ENCODE measurements at places on chromosomes 6 and 20.

GRCh38 chr6:107550906-107551305 is 61.0 kb downstream of the SOBP start:
- DNase-seq, result no peak

DNA sequence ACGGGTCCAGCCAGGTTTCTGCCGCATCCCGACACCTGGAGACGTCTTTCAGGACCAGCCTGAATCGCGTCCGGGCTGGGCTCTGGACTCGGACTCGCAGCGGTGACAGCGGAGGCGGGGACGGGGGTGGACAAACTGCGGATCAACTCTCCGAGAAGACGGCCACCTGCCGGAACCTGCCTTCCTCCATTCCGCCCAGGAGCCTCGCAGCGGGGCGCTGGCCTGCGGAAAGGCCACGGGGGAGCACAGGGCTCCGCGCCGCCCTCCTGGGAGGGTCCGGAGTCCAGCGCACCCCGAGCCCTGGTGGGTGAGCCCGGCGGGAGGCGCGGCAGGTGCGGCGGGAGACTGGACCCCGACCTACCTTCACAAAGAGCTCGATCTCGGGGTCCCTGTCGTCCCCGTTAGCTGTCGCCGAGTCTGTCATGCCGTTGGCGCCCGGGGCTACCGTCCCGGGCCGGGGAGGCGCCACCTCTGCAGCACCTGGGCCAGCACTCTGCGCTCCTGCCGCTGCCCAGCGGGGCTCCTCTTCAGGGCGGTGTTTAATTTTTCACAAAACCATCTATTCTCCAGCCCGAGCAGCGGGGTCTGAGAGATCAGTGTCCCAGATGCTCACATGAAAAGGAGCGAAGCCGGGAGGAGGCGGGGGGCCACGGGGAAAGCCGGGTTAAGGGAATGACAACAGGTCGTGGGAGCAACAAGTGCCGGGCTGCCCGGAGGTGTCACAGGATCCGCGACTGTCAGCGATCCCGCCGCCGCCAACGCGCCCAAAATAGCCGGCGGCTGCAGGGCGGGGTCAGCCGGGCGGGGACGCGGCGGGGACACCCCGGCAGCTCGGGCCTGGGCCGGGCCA is at the start of gene CLIC5:
Gene CLIC5 (minus strand): TSS at position 742 of the 850 bp plus-strand sequence. CDS start 318 bp downstream, at position 424.
- DNase-seq, result peak; percentile 32

GRCh38 chr20:23344336-23344735 is 6.3 kb upstream of the NXT1 start:
- no peak for DNase-seq

DNA sequence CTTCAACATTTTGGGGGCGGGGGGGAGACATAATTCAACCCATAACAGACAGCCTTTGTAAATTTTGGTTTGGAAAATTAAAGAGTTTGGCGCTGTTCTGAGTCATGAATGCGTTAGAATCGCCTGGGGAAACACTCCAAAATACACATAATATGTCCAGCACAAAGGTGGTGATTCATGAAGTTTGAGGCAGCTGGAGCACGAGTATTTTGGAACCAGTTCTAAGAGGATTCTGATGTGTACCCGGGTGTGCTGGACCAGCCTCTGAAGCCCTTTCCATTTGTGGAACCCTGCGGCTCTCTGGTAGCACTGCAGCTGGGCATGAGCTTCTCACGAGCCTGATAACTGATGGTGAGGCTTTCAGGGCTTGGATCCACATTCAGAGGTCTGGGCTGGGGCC is 4.7 kb downstream of the GMPR start:
- no peak for DNase-seq

- DNase-seq, result no peak
Observed at GRCh38 chr20:47295921-47296426, 60.5 kb downstream of the ZMYND8 start.

DNA sequence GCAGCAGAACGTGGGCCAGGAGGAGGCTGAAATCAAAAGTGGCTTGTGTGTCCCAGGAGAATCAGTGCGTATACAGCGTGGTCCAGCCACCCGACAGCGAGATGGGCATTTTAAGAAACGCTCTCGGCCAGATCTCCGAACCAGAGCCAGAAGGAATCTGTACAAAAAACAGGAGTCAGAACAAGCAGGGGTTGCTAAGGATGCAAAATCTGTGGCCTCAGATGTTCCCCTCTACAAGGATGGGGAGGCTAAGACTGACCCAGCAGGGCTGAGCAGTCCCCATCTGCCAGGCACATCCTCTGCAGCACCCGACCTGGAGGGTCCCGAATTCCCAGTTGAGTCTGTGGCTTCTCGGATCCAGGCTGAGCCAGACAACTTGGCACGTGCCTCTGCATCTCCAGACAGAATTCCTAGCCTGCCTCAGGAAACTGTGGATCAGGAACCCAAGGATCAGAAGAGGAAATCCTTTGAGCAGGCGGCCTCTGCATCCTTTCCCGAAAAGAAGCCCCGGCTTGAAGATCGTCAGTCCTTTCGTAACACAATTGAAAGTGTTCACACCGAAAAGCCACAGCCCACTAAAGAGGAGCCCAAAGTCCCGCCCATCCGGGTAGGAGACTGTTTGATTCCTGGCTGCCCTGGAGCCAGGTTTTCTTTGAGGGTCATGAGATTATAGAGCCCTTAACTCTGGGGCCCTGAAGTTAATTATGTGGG is 75.3 kb downstream of the ASXL1 start:
- DNase-seq, result no peak

- no peak for DNase-seq
Observed at GRCh38 chr20:48725555-48725991, 102.2 kb downstream of the PREX1 start.

- DNase-seq, result no peak
Observed at GRCh38 chr6:10962673-10963072, 75.8 kb downstream of the SYCP2L start.

GRCh38 chr6:1065986-1066385 is 245.9 kb upstream of the FOXQ1 start:
- DNase-seq, result no peak

Measured in activated naive CD4-positive, alpha-beta T cell treated with Interleukin-2 at 50 U/mL for 16 hours (primary cell).